ENCODE measurements at places on chromosomes 5 and 9.

- no peak for DNase-seq
These were observed 159.9 kb downstream of the CSNK1G3 start for GRCh38 chr5:123671711-123672456.

DNA sequence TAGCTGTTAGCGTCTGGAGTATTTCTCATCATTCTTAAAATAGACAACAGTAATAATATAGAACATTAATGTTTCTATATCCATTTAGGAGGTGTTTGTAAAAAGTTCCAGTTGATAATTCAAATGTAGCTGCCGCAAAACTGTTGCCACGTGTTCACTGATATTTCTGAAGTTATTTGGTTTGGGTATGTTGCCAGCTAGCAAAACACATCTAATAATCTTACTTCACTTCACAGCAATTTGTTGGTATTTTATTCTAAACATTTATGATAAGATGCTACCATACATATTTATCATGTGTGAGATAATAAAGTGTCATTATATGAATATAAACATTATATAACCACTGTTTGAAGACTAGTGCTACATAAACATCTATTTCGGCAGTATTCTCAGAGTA, 101.6 kb downstream of the CDH12 start:
- no peak for DNase-seq

GRCh38 chr9:109448223-109448622, 49.9 kb downstream of the PTPN3 start:
- no peak for DNase-seq

DNA sequence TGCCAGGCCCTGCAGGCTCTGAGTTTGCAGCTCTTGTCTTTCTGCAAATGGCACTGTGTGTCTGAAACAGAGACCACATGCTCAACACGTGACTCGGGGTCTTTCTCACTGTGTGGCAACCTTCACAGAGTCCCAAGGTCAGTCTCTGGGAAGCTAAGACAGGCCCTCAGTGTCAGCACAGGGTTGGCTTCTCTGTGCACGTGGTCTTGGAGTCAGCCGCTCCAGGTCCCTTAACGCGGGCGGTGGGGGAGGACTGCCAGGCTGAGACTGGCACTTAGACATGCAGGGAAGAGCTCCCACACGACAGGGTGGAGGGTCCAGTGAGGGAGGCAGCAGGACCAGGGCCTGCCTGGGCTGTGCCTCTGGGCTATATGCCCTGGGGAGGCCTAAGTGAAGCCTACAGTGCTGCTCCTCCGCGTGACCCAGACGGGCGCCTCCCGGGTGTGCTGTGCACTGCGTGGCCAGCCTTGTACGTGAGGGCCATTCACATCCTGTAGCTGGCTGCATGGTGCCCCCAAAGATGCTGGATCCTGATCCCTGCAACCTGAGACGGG, 76.8 kb downstream of the ADAMTS2 start:
- DNase-seq: no peak

GRCh38 chr5:88666761-88667495, 216.1 kb downstream of the MEF2C start:
- DNase-seq: no peak

DNA sequence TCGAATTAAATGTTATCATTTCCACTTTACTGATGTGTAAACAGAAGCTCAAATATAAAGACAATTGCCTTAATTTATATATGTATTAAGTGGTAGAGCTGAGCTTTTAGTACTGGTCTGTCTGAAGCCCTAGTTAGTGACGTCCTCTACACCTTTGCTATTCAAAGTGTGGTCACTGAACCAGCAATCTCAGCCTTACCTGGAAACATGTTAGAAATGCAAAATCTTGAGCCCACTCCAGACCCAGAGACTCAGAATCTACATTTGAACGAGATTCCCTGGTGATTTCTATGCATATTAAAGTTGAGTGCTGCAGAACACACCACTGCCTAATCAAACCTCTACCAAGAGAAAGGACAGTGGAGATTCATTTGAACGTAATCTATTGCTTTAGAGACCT, 88.3 kb upstream of the MPDZ start:
- DNase-seq: no peak

- DNase-seq: no peak
These were observed 1.1 kb upstream of the CEP72 start for GRCh38 chr5:610744-611730.

- DNase-seq: no peak
These were observed 8.0 kb downstream of the MTAP start for GRCh38 chr9:21810388-21810787.

DNA sequence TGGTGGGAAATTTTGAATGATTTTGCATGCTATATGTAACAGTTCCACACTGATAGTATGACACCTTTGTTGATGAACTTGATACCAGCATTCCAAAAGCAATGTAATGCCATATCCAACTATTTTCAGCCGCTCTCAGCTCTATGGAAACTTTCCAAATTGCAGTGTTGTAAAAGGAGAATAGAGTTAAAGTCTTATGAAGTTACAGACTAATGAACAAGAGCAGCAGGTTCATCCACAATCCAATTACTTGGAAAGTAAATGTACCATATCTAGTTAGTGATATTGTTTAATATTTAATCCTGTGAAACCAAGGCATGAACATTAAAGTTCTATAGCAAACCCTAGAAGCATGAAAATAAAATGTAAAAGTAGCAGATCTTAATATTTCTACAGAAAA, 418.2 kb downstream of the TUSC1 start:
- DNase-seq: no peak

- no peak for DNase-seq
These were observed 1343.1 kb upstream of the C9orf72 start for GRCh38 chr9:28916348-28916747.

GRCh38 chr5:58718269-58718978, 135.5 kb downstream of the RAB3C start:
- no peak for DNase-seq

- DNase-seq: no peak
These were observed 114.5 kb upstream of the CDH6 start for GRCh38 chr5:31078956-31079355.

DNA sequence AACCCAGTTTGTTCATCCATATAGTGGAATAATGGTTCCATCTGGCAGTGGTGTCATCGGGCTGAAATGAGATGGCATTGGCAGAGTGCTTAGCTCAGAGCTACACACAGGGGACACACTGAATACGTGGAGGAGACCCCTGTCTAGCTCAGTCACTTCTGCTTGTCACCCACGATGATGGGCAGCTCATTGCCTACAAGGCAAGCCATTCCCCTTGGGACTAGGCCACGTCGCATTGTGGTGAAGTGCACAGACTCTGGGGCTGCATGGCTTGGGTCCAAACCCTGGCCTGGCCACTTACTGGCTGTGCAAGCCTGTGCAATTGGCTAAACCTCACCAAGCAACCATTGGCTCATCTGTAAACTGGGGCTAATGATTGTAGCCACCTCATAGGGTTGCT, 3.2 kb upstream of the FBP1 start:
- DNase-seq: no peak

DNA sequence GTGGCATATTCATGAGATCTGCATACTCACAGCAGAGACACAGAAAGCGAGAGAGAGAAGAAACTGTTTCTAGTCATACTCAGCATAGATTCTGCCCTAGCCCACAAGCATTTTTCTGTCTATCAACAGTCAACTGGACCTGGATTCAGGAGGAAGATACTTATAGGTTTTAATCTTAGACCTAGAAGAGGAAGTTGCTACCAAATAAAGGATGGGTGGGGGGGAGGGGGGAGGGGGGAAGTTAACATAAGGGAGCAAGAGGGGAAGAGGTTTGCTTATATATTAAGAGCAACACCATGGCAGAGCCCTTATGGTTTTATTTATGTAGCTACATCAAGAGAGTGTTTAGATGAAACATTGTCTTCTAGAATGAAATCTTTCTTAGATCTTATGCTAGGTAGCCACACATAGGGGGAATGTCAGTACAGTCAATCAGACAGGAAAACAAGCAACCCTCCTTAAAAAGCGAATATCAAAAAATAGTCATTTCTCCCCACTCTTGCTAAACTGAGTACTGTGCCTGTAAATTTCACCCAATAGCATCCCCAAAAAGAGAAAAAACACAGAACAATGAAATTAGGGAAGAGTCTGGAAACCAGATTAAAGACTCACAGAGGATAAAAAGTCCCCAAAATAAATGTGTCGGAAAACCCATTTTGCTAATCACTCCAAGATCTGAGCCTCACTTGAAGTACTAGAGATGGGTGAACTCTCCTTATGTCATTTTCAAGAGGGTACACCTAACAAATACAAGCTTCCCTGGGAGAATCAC, 192.7 kb upstream of the NR4A3 start:
- DNase-seq: no peak

GRCh38 chr5:111238431-111239225, 14.4 kb downstream of the CAMK4 start:
- no peak for DNase-seq

DNA sequence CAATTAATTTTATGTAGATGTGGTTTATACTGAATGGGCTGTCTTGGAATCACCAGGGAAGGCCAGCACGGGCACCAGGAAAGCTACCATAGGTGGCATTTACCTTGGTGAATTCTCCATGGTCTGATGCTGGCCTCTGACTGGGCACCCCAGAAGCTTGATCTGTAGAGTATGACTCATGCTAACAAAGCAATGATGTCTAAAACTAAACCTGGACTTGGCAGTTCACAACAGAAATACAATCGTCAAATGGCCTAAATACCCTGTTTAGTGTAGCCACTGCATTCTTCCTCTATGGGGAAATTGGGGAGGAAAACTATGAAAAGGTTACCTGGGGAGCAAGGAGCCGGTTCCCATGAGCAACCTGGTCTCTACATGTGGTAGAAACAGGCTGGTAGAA, 98.0 kb downstream of the ATPSCKMT start:
- DNase-seq: no peak

- no peak for DNase-seq
These were observed 964.9 kb downstream of the MAT2B start for GRCh38 chr5:164470312-164470711.

DNA sequence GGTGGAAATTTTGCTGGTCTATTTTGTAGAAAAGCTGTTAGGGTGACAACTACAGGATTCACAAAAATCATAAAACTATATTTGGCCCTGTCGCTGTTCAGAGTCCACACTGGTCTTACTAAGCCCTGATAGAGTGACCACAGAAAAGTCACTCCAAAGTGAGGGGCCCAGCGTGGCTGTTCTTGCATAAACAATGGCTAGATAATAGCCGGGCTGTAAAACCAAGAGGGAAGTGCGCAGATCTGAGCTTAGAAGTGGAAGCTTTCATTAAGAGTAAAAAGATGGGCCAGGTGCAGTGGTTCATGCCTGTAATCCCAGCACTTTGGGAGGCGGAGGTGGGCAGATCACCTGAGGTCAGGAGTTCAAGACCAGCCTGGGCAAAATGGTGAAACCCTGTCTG, 15.5 kb upstream of the CTSL start:
- DNase-seq: no peak

- DNase-seq: no peak
These were observed 222.3 kb downstream of the ARRDC3 start for GRCh38 chr5:91160714-91161285.

DNA sequence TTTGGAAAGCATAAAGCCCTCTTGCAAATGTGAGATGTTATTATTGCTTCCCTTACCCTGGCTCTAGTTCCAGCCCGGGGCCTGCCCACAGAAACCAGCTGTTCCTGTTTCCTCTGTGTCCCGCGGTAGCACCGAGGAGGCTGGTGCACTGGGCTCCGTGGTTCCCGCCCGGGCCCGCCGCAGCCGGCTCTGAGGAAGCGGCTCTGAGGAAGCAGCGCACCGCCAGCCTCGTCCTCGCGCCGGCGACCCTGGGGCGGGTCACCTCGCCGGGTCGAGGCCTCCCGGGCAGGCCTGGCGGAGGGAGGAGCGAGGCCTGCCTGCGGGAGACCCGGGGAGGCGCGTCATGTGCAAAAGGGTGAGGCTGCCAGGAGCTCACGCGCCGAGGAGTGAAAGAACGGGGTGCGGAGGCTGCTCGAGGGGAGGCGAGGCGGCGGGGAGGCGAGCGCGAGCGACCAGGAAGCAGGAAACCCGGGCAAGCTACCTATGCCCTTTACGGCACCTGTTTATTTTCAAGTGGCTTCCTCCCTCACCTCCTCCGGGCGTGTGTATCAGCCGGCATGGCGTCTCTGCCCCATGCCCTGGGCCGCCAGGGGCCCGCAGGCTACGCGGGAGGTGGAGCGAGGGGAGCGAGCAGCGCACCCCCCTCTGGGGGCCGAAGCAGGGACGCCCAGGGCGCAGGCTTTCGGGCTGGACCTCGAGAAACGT, 61.3 kb upstream of the MEGF10 start:
- DNase-seq: no peak

DNA sequence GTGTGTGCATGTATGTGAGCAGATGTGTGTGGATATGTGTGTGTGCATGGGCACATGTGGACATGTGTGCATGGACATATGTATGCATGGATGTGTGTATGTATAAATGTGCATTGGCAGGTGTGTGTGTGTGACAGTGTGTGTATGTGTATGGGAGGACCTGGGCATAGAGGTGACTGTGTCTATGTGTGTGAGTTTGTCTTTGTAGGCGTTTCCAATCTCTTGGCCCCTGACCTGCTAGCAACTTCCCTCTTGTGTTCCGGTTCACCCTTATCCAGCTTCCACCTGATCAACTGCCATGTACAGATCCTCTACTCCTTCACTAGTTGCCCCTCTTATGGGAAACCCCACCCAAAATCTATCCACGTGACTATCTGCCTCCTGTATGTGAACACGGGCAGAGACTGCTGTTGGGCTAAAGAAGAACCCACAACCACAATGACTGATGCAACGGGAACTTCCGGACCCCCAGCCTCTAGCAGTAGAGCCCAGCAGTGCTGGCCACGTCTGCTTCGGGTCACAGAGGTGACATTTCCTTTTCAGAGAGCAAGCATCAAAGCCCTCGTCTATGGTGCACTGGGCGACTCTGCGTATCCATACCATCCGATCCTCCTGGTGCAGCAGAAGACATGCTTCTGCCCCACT, 24.9 kb upstream of the GADD45G start:
- DNase-seq: no peak
